ENCODE measurements at places on chromosomes 12 and 14.

DNA sequence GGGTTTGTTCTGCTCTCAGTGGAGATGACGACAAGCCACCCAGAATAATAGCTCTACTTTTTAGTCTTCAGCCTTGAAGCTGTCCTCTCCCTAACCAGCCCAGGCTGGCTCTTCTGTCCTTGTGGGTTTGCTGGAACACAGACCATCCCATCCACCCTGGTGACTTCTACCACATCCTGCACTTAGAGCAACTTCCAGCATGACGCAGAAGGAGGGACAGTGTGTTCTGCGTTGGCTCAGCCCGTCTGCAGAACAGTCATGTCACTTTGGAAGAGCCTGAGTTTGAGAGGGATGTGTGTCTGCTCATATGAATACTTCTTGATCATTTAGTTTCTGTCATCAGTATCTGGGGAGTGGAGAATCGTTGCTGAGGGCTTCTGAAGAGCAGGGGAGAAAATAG lies 198.0 kb downstream of the CACNA1C start:
- peak; percentile 82 for DNase-seq

- no peak for DNase-seq
Measured at GRCh38 chr12:63982604-63983295, 138.2 kb downstream of the SRGAP1 start.

DNA sequence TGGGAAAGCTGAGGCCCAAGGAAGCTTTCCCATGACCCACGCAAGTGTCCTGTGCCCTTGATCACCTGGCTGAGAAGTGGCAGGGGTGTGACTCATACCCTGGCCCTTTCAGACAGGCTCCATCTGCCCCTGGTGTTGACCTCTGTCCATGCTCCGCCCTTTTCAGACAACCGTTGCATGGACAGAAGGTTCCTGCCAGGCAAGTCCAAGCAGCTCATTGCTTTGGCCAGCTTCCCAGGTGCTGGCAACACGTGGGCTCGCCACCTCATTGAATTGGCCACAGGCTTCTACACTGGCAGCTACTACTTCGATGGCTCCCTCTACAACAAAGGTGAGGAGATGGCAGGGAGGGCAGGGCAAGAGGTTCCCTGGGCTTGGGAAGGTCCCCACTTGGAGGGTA lies 103.5 kb downstream of the WSCD2 start:
- no peak for DNase-seq

DNA sequence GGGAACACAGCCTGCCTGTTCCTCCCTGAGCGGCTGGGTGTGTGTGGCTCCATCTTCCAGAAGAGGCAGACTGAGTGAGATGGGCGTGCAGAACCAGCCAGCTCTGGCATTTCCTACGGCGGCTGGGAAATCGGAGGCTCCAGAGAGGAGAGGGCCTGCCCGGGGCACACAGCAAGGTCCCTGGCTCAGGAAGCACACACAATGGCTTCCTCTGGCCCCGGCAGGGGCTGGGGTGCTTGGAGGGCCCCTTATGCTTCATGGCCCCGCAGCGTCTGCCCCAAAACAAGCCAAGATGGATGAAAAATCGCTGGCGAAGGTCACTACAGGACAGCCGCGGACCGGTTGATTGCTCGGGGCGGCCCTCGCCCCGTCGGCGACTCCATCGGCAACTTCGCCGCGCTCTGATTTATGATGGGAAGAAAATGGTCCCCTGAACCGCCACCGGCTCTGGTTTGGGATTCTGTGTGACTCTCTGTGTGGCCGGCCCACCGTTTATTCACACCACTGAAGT lies 191.5 kb upstream of the C14orf180 start:
- DNase-seq: no peak

DNA sequence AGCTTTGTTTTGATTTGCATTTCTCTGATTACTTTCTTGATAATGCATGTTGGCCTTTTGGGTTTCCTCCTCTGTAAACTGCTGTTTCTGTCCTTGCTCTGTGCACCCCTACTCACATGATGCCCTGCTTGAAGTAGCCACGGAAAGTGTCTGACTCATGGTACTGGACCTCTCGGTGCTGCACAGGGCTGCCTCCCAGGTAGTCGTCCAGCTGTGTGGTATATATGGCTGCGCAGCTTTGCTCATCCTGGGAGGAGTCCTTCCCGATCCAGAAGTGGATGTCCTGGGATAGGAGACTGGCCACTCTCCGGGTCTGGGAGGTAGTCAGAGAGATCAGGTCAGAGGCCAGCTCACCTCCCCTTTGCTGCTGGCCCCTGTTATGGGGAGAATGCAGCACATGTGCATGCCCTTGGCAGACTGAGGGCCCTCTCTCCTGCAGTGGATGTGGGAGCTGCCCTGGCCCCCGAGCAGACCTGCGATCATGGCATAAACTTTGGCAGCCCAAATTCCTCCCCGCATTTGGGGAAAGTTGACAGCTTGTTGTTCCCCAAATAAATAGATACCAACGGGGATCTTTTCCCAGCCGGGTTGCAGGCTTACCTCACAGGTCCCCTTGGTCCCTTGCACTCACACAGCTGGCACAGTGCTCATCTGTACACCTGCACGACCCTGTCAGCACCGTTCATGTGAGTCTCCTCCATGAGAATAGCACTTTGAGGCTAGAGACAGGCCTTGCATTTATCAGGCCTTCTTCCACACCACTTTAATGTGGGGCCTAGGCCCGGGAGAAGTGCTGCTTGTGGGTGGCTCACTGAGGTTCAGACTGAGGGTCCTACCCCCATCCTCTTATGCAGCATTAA lies 5.2 kb downstream of the AVIL start:
- no peak for DNase-seq

DNA sequence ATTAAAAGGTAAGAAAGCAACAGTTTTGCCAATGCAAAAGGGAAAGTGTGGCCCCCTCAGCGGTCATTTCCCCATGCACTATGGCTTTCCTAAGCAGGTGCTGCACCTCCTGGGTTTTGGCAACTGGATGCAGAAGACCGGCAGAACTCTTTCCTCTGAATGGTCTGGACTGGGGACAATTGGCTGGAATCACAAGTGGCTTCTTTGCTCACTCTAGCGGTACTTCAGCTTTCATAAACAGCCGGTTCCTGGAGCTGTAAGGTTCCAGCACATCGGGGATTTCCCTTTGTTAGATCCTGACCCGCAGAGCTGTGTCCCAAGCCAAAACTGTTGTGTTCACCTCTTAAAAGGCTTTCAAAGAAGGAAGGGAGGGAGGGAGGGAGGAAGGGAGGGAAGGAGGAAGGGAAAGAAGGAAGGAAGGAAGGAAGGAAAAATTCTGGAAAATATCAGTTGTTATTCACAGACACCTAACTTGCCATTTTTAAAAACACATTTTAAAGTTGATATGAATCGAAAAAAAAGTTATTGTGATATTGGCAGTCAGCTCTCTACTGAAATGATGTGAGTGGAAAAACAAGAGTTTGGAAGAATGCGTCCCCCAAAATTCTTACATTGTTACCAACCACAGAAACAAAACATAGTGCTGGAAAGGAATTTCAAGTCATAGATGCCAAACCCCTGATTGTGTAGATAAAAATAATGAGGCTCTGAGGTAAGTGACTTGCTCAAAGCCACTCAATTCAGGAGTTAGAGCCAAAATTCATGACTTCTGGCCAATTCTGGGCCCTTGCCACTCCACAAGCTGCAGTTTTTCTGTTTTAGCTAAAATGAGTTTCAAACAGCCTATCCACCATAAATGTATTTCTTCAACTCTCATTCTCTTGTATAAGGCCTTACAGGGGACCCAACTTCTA lies 220.6 kb upstream of the HMGA2 start:
- peak; percentile 89 for DNase-seq

- peak; percentile 25 for DNase-seq
Measured at GRCh38 chr12:123907726-123908476, 64.7 kb downstream of the CCDC92 start.

DNA sequence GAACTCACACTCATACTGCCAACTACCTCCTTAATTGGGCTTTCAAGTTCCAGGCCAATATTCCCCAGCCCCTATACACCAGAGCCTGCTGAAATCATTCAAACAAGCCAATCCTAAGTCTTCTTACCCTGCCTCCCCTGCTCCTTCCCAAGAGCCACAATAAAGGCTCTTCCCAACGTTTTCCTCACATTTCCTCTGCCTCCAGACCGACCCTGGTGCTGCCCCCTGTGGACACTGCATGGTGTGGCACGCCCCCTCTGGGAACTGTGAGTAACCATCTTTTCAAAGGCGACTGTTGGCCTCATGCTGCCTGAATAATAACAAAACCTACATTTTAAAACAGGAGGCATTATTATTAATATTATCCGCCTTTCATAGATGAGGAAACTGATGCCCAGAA lies 111.6 kb upstream of the NOS1 start:
- DNase-seq: no peak

DNA sequence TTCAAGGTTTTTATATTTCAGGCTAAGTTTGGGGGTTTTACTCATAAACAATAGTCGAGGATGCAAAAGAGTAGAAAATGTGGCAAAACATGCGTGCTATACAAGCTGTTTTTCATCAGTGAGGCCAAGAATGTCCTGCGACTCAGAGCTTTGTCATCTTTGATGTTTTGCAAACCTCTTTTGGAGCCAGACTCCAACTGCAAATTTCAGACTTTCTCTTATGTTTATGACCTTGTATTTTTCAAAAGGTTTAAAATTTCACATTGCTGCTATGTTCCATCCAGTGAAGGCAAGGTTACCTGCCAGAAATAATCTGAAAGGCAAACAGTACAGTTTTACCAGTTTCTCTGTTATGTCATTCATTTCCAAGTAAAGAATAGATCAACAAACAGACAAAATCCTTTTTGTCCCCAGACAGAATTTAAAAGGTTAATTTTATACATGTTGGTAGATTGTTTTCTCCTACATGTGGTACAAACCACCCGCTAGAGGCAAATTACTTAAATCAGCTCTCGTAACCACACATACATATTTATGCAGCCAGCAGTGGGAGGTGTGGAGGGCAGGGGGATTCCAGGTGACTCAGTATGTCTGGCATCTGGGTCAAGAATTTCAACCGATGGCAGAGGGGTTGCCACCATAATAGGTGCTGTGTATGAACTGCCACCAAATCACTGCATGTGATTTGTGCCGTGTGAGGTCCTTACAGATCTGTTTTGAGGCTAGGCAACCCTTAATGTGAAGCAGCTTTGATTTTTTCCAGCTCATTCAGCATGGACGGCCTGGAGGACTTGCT lies 119.8 kb upstream of the CPM start:
- DNase-seq: peak; percentile 89

- no peak for DNase-seq
Measured at GRCh38 chr14:68733086-68733914, 59.6 kb downstream of the ZFP36L1 start.

DNA sequence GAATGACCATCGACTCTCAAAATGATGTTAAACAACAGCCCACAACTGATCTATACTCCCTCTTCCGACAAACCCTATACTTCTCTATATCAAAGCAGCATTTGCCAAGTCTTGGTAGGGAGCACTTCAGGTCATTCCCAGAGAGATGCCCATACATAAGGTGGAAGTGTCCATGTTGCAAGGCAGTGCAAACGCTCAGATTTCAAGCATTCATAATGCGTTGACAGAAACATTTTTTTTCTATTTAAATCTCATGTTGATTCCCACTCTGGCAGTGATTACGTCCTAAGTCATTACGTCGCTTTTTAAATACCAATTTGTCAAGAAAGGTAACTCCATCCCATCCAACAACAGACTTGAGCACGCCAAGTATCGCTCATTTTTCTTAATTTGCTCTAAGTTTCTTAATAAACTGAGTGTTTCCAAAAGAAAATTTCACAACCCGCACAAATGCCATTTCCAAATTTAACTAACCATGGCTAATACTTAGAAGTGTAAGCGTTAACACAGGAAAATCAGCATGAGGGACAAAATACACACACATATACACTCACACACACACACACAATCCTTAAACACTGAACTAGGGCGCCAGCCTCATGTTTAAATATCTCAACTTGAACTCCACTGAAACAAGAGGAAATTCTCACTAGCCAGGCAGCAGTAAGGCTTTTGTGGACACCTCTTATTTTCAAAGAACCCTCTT lies 1.1 kb downstream of the GXYLT1 start:
- peak; percentile 39 for DNase-seq

- no peak for DNase-seq
Measured at GRCh38 chr14:24327303-24327702, 7.6 kb downstream of the ADCY4 start.

- peak; percentile 32 for DNase-seq
Measured at GRCh38 chr14:51862860-51863259, 2.4 kb downstream of the GNG2 start.

GRCh38 chr14:31371646-31372045 lies 48.7 kb downstream of the HEATR5A start:
- no peak for DNase-seq

- no peak for DNase-seq
Measured at GRCh38 chr12:6899837-6900519, 4.6 kb upstream of the LRRC23 start.

GRCh38 chr12:53049571-53050318 lies at the start of gene TNS2:
Gene TNS2, plus strand, starts transcription at chr12:53050065. Its CDS starts 121 bp downstream, at chr12:53050186.
- peak; percentile 80 for DNase-seq

- DNase-seq: no peak
Measured at GRCh38 chr14:64292197-64292596, 2.0 kb downstream of the ESR2 start.

DNA sequence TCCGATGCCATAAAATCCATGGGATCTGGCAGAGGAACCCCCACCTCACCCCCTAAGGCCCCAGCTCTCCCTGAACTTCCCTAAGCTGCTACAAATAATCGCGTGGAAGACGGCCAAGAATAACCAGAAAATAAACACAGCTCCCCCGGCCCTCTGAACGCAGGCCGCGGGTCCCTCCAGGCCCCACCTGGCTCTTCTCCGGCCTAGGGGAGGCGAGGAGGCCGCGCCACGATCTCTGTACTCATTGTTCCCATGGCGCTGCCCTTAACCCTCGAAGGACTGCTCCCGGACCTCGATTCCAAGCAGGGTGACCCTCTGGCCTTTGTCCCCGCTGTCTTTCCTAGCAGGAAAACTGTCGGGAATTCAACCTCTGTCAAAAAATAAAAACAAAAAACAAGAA lies 33.9 kb upstream of the TBX5 start:
- no peak for DNase-seq

DNA sequence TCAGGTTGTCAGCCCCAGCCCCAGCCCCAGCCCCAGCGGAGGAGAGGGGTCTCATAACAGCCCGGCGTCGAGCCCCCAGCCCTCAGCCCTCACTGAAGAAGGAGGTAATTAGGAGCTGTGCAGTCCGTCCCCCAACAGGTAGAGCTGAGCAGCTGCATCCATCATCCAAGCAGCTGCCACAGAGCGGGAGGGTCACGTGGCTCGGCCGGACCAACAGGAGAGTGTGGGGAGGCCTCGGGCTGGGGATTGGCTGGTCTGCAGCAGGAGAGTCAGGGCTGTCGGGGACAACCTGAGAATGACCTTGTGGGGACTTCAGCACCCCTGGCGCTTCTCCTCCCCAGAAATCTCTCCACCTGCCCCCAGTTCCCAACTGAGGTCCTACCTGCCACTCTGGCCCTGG lies 29.6 kb downstream of the SMUG1 start:
- DNase-seq: no peak

GRCh38 chr12:65810036-65810435 lies 14.2 kb upstream of the HMGA2 start:
- peak; percentile 67 for DNase-seq

GRCh38 chr14:62053188-62053587 lies 291.0 kb downstream of the SNAPC1 start:
- no peak for DNase-seq

Measured in foreskin fibroblast (primary cell).